ENCODE measurements at places on chromosomes 11 and 22.

- DNase-seq = no peak
Observed at GRCh38 chr11:58887452-58887851, 42.9 kb upstream of the GLYATL2 start.

DNA sequence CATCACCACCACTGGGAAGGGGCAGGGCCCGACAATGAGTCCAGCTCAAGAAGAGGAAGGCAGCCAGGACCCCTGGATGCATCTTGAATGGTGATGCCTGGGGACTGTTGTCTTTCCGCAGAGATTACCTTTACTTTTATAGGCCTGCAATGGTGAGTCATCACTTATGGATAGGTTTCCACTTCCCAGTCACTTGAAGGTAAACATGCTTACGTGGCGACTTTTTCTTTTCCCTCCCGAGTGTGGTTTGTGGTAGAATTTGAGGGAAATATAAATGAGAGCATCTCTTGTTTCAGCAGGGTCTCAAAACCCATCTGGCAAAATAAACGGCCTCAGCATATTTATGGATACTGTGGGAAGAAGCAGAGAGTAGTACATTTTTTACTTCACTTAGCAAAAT lies at the start of gene MMP13:
Gene MMP13 (minus strand): TSS at position 109 of the 400 bp plus-strand sequence. CDS start 27 bp downstream, at position 82.
- no peak for DNase-seq

- DNase-seq = no peak
Observed at GRCh38 chr11:128503245-128503991, 83.9 kb downstream of the ETS1 start.

GRCh38 chr22:34236527-34236926 lies 316.3 kb upstream of the LARGE1 start:
- DNase-seq = no peak

DNA sequence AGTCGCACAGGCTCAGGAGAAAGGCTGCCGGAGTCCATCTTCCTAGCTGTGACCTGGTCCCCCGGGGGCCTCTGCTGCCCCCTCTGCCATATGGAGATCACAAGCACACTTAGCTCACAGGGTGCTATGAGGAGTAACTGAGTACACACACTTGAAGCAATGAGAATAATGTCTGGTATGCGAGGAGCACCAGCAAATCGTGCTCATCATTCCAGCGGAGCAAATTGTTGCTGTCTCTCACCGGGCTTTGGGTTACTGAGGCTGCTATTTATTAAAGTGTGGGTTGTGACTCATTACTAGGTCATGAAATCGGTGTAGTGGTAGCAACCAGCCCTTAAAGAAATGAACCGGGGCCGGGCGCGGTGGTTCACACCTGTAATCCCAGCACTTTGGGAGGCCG lies 48.1 kb upstream of the EIF3D start:
- no peak for DNase-seq

DNA sequence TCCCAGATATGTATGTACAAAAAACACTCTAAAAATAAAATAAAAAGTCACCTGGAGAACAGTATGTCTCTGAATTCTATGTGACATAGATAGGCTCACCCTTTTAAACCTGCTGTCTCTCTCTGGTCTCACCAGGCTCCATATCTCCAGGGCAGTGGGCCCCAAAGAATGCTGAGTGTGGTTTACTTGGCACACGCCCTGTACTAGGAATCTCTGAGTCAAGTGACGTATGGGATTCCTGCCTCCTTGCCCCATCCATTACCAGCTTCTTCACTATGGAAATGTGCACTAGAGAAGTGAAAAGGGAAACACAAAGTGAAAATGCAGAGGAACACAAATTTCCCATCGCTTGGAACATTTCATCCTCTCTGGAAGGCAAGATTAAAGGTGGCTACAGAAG lies 722.2 kb upstream of the TENM4 start:
- no peak for DNase-seq

DNA sequence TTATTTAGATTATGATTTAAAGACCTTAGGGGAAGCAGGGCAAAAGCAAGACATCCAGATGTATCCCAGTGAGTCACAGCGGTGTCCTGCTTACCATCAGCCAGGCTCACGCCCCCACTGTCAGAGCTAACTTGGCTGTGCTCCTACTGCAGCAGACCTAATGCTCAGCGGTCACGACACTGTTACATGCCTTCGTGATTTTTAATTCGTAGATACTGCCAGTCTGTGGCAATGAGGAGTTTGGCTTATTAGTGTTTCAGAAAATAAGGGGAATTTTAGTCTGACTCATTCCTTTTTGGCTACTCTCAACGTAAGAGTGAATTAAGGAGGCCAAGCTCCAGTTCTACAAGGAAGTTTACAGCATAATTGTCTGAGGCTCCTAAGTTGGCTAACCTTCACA lies 22.7 kb downstream of the EFCAB6 start:
- DNase-seq = no peak

DNA sequence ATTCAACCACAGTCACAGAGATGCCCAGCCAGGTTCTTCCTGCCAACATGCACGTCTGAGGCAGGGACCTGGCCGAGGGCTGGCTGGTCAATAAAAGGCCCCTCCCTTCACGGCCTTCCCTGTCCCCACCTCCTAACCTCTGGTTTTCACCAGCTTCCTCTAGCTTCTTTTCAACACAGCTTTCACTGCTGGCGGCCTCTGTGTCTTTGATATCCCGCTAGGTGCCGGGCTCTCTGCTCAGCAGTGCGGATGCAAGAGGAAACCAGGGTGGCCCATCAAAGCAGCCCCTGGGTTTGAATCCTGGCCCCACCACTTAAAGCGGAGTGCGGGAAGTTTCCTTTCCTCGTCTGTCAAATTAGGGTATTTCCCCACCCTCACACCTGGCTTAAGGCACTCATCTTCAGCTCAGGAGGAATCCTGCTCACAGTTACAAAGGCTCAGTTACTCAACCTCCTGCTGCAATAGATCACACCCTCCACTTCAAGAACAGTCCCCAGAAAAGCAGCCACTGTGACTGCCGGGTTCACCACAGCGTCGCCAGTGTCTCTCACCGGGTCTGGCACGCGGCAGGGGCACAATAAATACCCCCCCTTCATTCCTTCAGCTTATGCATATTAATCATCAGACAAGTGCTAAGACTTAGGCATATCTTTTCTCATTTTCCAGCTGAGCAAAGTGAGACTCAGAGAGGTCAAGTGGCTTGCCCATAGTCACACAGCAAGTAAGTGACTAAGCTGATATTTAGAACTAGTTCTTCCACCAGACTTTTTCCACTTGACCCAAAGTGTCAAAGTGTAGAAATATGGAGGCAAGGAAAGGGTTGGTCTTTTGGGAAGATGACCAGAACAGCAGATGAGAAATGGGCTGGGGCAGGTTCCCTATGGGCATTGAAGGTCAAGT lies 45.7 kb downstream of the TXN2 start:
- no peak for DNase-seq

GRCh38 chr11:65357856-65358356 lies 3.4 kb downstream of the TIGD3 start:
- DNase-seq = no peak

Data from stimulated activated CD4-positive, alpha-beta T cell treated with anti-CD3 and anti-CD28 coated beads, Interleukin-15, amount 100 ng/mL, for 1 hour (primary cell).